Aortic smooth muscle cell (primary cell): ENCODE measurements at places on chromosomes 16 and 17. TPM values are rescaled to one million over a fixed set of nuclear protein-coding genes. Genes with fewer than 3 reads are reported as not detected.

The ODAD4 gene
- total RNA-seq, result 0.79 and 0.93 TPM in 2 replicates

The TMEM231 gene
- total RNA-seq, result 12.0 and 15.5 TPM in 2 replicates

The PRSS33 gene
- total RNA-seq, result not detected in 2 replicates

The DPEP1 gene
- not detected in 2 replicates for total RNA-seq

The SNX20 gene
- not detected in 2 replicates for total RNA-seq
